ENCODE measurements at places on chromosomes 3 and 15.

- peak; percentile 88 for DNase-seq
Measured at GRCh38 chr15:98873441-98874218, 134.0 kb downstream of the PGPEP1L start.

- peak; percentile 47 for DNase-seq
Measured at GRCh38 chr3:71189480-71189879, 394.0 kb downstream of the FOXP1 start.

DNA sequence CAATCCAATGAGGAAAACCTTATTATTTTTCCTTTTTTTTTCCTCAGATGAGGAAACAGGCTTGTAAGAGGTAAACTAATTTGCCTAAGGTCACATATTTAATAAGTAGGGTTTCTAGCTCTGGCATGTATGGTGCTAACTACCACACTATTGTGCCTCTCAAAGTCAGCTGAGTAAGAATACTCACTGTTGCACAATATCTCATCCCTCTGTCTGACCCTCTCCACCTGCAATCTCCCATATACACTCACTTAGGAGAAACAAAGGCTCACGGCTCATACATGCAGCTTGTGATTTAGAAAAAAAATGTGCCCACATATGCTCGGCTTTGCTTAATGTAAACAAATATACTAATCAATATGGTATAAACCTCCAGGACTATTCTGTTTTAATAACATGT is 10.4 kb upstream of the ARIH1 start:
- no peak for DNase-seq

DNA sequence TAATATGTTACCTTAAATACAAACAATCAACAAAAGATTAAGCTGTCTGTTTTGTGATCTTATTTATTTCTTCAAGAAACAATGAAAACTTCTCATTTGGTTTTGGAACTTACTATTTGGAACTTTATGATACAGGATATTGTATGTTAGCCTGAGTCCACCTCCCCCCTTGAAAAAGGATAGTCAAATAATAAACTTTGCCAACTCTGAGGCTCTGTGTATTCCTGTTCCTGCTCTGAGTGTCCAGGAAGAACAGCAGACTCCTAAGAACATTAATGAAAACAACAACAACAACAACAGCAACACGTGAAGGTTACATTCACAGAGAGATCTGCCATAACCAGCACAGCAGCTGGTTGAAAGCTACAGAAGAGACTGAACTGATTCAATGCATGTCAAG is 108.1 kb upstream of the AADACL2 start:
- DNase-seq, result no peak

All from HT1080 (cell line).